ENCODE measurements at places on chromosomes 5 and 9. TPM values are rescaled to one million over a fixed set of nuclear protein-coding genes. Genes with fewer than 3 reads are reported as not detected.

PIP5KL1 gene
- total RNA-seq = 0.48 TPM

PCDHA3 gene
- total RNA-seq = not detected

ACSL6 gene
- total RNA-seq = 3.0 TPM

IL4 gene
- total RNA-seq = not detected

SLC1A1 gene
- total RNA-seq = 2.5 TPM

IFNB1 gene
- not detected for total RNA-seq

NPR3 gene
- 18.3 TPM for total RNA-seq

SLC45A2 gene
- total RNA-seq = not detected

GPR150 gene
- total RNA-seq = not detected

PCDHB2 gene
- 2.0 TPM for total RNA-seq

DRD1 gene
- total RNA-seq = not detected

DNA sequence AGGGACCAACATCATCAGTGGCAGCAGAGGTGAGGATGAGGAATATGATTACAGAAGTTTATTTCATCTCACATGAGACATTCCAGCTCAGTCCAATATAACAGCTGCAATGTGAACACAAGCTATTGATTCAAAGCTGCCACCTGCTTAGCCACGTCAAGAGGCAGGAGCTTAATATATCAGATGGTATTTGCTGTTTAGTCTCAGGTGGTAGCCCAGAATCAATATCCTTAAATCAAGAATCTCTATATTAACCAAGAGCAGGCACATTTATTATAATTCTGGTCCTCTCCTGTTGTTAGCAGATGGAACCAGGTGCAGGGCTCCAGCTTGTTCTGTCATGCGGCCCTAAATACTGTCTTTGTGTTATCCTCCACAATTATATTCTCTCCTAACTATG lies 431.6 kb downstream of the ICE1 start:
- no peak for DNase-seq

DNA sequence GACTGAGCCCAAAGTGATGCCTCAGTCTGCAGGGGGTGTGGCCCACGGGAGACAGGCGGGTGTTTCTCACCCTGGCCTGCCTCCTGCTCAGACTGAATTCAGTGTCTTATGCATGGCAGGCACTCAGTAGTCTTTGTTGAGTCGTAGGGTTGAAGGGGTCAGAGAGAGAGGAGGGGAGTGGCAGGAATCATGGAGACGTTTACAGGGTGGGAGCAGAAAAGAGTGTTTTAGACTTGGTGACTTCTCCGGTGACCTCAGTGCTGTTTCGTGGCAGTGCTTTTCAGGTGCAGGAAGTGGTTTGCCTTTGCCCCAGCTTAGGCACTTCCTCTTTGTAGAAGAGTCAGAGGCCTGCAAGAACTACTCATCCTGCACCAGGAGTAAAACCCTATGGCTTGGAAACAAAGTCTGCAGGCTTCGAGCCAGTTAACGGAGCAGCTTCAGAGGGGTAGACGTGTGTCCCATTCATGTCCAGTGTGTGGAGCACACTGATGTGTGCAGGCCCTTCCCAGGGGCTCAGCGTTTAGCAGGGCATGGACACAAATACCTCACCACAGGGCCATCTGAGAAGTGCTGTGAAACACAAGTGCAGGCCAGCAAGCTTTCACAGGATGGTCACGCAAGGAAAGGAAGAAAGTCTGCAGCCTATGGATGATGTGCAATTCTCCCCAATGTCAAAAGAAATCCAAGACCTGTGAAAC lies 24.5 kb upstream of the SEMA4D start:
- no peak for DNase-seq

DNA sequence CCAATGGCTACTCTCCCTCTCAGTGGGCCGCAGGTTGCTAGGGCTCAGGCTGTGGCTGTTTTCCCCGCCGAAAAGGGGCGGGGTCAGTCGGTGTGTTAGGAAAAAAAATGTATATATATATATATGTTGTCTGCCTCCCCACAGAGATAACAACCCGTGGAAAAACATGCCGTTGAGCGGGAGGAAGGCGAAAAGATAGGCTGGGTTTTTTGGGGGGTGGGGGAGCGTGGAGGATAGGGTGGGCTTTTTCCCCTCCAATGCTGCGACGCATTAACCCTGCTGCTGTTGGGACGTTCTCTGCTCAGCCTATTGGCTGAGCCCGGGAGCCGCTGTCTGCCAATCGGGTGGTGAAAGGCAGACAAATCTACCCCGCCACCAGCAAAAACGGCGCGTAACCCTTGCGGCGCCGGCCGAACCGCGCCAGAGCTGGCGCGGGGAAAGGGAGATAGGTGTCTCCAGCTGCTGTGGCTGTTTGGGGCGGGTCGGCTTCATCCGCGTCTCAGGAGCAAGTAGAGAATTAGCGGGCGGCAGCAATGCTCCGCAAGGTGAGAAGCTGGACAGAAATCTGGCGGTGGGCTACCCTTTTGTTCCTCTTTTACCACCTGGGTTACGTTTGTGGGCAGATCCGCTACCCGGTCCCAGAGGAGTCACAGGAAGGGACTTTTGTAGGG lies at the start of gene PCDHGC4:
TSS of gene PCDHGC4 (plus strand) at position 390 of the 671 bp plus-strand sequence. CDS start at position 534, 144 bp downstream.
- no peak for DNase-seq

DNA sequence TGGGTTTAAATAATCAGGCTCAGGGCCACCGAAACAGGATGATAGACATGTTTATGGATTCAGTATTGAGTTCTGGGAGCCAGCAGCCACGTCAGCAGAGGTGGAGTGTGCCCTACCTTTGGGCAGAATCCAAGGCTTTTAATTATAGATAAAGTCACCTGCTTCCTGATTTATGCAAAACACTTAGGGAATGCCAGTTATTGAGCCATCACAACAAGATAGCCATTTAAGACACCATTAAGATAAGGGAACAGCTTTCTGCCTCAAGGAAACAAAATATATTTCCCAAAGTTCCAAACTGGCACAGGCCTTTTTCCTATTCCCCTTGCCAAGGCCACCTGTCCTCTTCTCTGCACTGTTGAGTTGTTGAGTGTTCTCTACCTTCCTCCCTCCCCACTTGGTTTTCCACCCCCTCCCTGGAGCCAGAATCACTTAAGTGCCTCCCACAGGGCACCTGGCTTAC lies 2.4 kb downstream of the CCL28 start:
- no peak for DNase-seq

DNA sequence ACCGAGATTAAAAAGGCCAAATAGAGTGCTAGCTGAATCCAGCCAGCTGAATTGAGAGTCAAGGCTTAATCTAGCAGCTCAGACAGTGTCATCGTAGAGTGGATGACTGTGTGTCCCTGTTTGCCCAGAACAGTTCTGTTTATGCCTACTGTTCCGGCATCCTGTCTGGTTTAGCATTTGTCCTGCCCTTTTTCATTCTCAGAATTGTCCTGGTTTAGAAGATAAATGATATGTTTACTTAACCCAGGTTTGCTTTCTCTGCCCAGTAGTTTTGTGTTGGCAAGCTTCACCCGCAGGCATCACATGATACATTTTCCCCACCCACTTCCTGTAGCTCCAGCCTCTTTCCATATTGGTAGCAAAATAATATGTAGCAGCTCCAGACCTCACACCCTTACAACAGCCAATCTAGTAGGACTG lies 41.3 kb upstream of the ZSWIM6 start:
- no peak for DNase-seq

DNA sequence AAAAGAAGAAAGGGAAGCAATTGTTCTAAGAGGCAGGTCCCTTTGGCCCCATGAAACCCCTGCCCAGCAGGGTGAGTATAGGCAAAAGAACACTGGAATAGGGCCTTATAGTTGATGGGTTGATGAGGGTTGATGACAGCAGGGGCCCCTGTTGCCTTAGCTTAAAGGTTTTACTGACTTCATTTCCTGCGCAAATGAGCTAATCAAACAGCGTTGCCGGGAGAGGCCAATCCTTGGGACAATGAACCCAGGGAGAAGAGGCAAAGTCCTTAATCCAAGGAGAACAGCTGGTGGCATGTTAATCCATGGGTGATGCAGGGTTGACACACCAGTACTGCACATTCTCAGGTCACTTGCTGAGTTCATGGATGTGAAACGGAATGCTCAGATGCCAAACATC lies 22.0 kb upstream of the EPB41L4B start:
- no peak for DNase-seq

- peak; percentile 43 for DNase-seq
Observed at GRCh38 chr5:69492923-69493395, 369 bp downstream of the OCLN start.

DNA sequence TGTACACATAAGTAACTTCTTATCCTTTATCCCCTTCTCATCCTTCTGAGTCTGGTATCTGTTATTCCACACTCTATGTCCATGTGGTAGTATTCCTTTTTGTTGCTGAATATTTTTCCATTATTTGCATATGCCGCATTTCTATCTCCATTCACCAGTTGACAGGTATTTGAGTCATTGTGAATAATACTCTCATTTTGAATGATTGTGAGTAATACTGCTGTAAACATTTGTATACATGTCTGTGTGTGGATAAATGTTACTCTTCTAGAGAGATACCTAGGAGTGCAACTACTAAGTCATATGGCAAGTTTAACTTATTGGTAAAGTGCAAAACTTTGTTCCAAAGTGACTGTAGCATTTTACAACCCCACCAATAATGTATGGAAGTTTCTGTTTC lies 15.6 kb downstream of the RIC1 start:
- DNase-seq = no peak

GRCh38 chr5:174731214-174732035 lies 7.0 kb downstream of the MSX2 start:
- no peak for DNase-seq

- DNase-seq = no peak
Observed at GRCh38 chr5:3905521-3905920, 309.9 kb downstream of the IRX1 start.

GRCh38 chr9:127124111-127124531 lies 1.7 kb upstream of the ANGPTL2 start:
- no peak for DNase-seq

- DNase-seq = no peak
Observed at GRCh38 chr5:170025853-170026252, 45.6 kb upstream of the INSYN2B start.

DNA sequence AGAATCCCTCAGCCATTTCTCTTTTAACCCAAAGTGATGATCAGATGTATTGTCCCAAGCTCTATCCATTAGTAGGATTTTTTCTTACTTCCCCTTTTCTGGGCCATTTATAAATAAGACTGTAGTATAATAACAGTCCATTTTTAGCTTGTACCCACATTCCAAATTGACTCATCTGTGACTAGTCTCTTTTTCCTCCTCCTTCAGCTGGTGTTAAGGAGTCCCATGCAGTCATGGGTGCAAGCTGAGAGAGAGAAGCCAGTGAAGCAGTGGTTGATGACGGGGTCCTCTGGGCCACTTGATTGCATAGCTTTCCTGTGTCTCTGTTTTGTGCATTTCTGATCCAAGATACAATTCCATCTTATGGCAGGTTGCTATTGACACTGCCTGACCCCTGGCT lies 476.0 kb upstream of the CD180 start:
- no peak for DNase-seq

GRCh38 chr5:176851871-176852658 lies 41.7 kb downstream of the UNC5A start:
- DNase-seq = no peak

DNA sequence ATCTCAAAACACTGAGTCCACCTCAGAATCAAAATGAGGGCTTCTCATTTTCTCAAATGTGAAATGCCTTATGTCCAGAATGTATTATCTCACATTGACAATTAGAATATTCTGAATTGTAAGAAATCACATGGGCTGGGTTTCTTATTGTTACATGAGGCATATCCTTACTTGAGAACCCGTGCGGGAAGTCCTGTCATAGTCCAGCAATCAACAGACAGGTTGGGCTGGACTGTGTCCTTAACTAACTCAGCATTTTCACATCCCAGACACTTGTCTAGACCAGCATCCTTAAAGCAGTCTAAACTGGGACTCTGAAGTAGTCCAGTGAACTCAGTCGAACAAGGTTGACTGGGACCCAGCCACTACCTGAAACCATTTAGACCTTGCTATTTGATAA lies 267.6 kb downstream of the CETN3 start:
- no peak for DNase-seq

DNA sequence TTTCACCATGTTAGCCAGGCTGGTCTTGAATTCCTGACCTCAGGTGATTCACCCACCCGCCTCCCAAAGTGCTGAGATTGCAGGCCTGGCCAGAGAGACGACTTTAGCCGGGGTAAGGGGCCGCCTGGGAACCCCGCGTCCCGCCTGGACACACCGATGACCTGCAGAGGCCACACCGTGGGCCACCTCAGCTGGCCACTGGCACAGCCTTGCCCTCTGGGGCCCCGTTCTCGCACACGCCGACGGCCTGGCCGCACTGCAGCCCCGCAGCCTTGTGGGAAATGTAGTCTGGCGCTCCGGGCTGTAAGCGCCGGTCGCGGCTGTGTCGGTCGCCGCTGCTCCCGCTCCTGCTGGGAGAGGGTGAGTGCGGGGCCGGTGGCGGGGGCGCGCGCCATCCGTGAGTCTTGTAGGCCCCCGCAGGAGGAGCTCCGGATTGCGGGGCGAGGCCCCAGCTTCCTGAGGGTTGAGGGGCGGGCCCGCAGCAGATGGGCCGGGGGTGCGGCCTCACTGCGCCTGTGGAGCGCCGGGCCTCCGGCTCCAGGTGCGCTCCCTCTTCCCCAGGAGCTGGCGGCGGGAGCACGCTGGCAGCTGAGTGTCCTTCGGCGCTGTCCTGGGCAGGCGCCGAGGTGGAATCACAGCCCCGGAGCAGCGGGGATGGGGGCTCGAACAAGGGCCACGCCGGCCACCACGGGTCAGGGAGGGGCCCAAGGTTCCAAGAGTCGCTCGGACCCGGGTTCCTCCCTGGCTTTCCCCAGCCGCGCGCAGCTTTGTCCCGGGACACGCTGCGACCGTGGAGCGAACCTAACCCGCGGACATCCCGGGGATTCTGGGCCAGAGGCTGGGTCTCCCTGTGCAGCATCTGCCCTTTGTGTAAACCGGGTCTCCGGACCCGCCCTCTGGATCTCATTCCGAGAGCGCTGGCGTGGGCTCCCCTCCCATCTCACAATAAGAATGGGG lies at the start of gene ZFP2:
TSS of gene ZFP2 (plus strand) at position 299 of the 957 bp plus-strand sequence. CDS start 35,401 bp downstream, outside the sequence.
- DNase-seq = peak; percentile 79

GRCh38 chr9:101727612-101728524 lies 10.6 kb downstream of the GRIN3A start:
- DNase-seq = no peak

DNA sequence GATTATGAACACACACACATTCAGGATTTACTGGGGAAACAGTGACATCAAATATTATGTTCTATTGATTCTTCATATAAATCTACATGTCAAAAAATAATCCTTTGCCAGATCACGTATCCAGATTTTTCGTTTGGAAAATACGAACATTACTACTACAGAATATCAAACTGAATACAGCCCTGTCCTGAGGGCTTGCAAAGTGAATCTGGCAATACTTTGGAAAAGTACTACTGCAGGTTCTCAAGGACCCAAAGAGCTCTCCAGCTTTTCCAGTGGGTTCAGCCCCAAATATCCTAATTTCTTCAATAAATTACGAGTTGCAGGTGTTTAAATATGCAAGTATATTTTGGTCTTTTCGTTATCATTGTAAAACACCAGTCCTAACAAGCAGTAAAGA lies 411 bp upstream of the NDUFS4 start:
- DNase-seq = no peak

DNA sequence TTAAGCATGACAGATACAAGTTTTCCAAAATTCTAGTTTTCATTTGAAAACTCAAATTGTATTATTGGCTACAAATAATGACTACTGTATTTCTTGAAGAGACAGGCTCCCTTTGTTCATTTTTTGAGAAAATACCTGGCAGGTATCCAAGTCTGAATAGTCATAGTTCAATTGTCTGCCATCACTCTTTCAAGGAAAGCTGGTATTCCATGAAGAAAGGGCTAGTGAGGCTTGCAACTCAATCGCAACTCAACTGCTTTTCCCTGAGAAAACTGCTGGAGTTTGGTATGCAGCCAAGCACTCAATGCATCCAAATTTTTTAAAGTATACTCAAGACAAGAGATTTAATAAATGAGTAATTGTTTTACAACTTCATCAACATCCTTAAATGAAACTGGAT lies 61.4 kb upstream of the TRIO start:
- DNase-seq = no peak

GRCh38 chr5:83925955-83926337 lies 205.3 kb upstream of the HAPLN1 start:
- no peak for DNase-seq

All from Right ventricle myocardium superior (tissue), 1 donor.